ENCODE measurements at places on chromosomes 3 and 15. TPM values are rescaled to one million over a fixed set of nuclear protein-coding genes. Genes with fewer than 3 reads are reported as not detected.

DNA sequence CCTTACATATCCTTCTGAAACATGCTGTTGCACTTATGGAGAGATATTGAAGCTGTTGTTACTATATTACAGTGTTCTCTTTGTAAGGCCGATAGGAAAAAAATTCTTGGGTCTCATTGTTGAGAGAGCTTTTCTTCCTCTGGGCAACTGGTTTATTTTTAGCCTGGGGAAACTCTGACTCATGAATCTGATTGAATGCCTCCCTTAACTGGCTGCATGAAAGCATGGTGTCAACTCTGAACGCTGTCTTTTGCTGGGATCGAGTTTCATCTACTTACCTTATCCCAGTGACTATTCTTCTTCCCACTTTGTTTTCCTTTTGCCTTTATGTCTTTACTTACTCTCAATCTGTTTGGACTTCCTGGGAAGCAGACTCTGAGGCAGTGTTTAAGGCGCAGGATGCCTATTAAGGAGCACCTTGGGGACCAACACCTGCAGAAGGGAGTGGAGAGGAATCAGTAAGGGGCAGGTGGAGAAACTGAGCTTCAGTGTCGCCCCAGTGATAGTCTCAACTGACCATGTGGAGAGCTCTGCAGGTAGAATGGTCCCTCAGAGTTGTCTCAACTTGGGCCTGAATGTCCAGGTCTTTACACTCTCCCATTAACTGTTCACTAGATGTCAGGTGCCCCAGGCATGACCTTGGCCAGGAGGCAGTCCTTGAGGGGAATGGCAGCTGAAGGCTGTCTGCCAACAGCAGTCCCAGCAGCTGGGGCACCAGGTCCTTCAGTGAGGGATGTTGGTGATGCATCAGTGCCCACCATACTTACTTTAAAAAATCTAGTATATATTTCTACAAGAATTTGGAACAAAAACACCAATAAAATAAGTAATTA is 88.9 kb upstream of the CCNL1 start:
- peak; percentile 26 for DNase-seq

CEMIP gene
- polyA plus RNA-seq: 5.4 TPM

GRCh38 chr3:99839613-99840012 is 22.0 kb downstream of the CMSS1 start:
- DNase-seq: no peak

DNA sequence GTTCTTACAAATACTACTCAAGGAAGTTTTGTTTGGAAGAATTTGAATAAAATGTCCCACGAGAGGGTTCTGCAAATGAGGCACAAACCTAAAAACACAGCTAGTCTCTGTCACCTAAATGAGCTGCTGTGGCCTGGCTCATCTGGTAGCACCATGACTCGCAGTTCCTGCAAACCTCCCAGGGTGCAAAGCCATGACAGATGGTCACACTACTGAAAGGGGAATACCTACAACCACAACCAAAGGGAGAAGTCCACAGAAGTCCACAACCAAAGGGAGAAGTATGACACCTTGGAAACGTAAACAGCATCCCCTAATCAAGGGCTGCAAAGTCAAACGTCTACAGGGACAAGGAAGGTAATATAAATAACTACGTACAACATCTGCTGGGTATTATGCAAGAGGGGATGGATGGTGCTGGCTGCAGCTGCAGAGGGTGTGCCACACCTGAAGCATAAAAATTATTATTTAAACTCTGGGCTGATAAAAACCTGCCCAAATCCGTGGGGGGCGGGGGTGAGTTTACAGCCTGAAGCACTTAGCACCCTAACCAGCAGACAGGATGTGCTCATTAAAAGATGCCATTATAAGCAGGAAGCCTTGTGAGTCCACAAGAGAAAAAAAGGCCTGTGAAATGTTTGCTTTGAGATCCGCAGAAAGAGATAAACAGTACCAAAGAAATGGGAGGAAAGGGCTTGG is 184.0 kb downstream of the MAGI1 start:
- DNase-seq: no peak

GRCh38 chr15:57060799-57061198 is 142.4 kb downstream of the TCF12 start:
- no peak for DNase-seq

CCR9 gene
- 0.09 TPM for polyA plus RNA-seq

GRCh38 chr15:95898761-95899160 is 431.7 kb upstream of the NR2F2 start:
- no peak for DNase-seq

All from renal cortex interstitium (tissue), 15 donors.